IPS DF 6.9 (cell line): ENCODE measurements at places on chromosomes 6 and 20.
A peak's percentile ranks its signal among the peaks of the same experiment; 100 is the strongest.

GRCh38 chr6:151005164-151005563, 139.7 kb downstream of the MTHFD1L start:
- no peaks in the 10 kb centered on the region for H3K36me3 ChIP-seq
- DNase-seq: no peak
- H3K27me3 ChIP-seq: no peaks in the 10 kb centered on the region

DNA sequence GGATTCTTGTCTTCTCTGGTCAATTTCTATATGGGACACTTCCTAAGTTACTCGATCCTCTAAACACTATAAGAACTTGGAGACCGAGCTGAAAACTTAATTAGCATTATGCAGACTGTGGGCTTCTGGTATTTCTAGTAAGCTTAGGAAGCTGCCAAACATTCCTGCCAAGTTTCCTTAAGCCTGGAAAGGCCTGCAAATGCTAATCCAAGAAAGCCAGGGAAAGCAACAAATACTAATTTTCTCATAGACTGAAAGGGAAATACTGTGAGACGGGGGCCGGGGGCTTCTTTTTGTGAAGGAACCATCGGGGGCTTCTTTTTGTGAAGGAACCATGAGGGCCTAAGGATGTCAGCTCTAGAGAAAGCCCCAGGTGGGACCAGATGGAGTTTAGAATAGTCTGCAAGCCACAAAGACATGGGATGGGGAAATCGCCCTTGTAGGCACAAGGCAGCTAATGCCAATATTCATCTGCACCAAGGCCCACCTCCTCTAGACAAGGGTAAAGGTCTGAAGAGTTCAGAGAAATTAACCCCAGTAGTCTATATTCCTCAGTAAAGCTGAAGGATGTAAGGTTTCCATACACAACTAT, 332.4 kb upstream of the PRDM1 start:
- H3K4me3 ChIP-seq: no peak overlapping the region
- DNase-seq: no peak
- no peaks in the 10 kb centered on the region for H3K27me3 ChIP-seq
- no peaks in the 10 kb centered on the region for H3K36me3 ChIP-seq
- no peak overlapping the region for H3K27ac ChIP-seq

GRCh38 chr6:107101686-107102413, 13.5 kb downstream of the BEND3 start:
- no peak overlapping the region for H3K27ac ChIP-seq
- H3K4me1 ChIP-seq: peaks cover 9% of the 10 kb centered on the region
- H3K27me3 ChIP-seq: no peaks in the 10 kb centered on the region
- no peak overlapping the region for H3K4me3 ChIP-seq
- H3K36me3 ChIP-seq: peaks cover 4% of the 10 kb centered on the region; the same call in 1 of the 2 replicates

- no peaks in the 10 kb centered on the region for H3K27me3 ChIP-seq
- H3K4me1 ChIP-seq: peaks cover 1% of the 10 kb centered on the region; the same call in 1 of the 2 replicates
- H3K36me3 ChIP-seq: no peaks in the 10 kb centered on the region
- no peak overlapping the region for H3K4me3 ChIP-seq
- H3K27ac ChIP-seq: no peak overlapping the region
Measured at GRCh38 chr20:36642136-36642535, 3.9 kb downstream of the SLA2 start.

DNA sequence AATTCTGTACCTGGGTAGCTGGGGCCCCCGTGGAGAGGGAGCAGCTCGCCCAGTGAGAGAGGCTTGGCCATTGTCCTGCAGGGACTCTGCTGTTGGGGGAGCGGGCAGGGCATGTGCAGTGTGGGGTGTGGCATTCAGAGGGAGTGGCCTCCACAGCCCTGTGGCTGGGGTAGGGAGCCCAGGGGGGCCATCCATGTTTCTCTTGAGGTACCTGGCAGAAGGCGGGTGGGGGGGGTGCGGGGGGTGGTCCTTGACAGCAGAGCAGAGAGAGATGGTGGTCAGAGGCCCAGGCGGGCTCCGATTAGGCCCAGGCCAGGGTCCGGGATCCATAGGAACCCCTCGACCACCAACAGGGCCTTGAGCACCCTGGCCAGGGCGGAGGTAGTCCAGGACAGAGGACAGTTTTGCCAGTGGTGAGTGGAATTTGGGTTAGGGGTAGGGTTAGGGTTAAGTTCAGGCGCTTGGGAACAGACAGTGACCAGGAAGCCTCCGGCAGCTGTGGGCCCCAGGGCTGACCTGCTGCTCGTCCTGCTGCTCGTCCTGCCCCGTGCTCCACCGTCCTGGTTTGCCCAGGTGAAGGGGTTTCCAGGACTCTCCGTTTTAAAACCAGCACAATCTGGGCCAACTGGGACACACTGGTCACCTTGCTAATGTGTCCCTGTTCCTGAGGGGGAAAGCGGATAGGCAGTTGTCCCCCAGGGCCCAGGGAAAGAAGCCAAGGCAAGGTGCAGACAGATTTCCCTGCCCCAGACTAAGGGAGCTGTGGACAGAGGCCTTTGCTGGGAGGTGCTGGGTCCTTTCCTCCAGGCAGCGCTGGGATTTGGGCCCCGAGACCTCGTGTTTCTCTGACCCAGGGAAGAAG, 24.8 kb upstream of the MYT1 start:
- no peaks in the 10 kb centered on the region for H3K36me3 ChIP-seq
- H3K4me1 ChIP-seq: 0 out of 2 replicates have a peak, but pooled peaks cover 3% of the 10 kb centered on the region
- no peak overlapping the region for H3K4me3 ChIP-seq
- DNase-seq: no peak
- H3K27ac ChIP-seq: no peak overlapping the region

GRCh38 chr6:42929821-42930360, 611 bp downstream of the CNPY3 start:
- H3K36me3 ChIP-seq: peaks cover 3% of the 10 kb centered on the region; the same call in 1 of the 2 replicates
- DNase-seq: no peak

DNA sequence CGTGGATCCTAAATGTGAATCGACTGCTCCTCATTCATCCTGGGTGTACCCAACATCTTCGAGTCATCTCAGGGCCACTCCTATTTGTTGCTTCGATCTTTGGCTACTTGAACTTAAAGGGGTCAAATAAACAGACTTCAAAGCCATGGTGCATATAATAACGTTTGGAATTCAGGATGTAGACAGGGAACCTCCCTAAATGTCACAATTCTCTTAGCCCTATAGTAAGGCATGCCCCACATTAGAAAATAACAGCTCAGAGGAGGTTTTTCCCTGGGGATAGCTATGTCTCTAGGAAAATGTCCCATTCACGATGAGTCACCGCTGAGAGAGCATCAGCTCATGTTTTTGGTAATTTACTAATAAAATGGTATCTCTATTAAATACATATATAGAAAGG, 54.8 kb upstream of the BMP6 start:
- no peaks in the 10 kb centered on the region for H3K27me3 ChIP-seq
- H3K36me3 ChIP-seq: no peaks in the 10 kb centered on the region
- no peaks in the 10 kb centered on the region for H3K4me1 ChIP-seq
- no peak for DNase-seq

GRCh38 chr6:140181876-140182275, 807.4 kb upstream of the CITED2 start:
- H3K27me3 ChIP-seq: no peaks in the 10 kb centered on the region
- H3K36me3 ChIP-seq: no peaks in the 10 kb centered on the region
- no peak overlapping the region for H3K27ac ChIP-seq
- no peaks in the 10 kb centered on the region for H3K4me1 ChIP-seq
- DNase-seq: no peak

GRCh38 chr6:135094403-135094821, 39.8 kb upstream of the HBS1L start:
- H3K27me3 ChIP-seq: no peaks in the 10 kb centered on the region
- DNase-seq: no peak
- no peak overlapping the region for H3K27ac ChIP-seq
- H3K4me1 ChIP-seq: no peaks in the 10 kb centered on the region; the same call in 1 of the 2 replicates
- no peaks in the 10 kb centered on the region for H3K36me3 ChIP-seq

GRCh38 chr6:95648636-95649035, 71.3 kb downstream of the MANEA start:
- H3K27ac ChIP-seq: no peak overlapping the region
- no peaks in the 10 kb centered on the region for H3K27me3 ChIP-seq
- DNase-seq: no peak
- no peak overlapping the region for H3K4me3 ChIP-seq
- H3K4me1 ChIP-seq: no peaks in the 10 kb centered on the region

GRCh38 chr6:163338671-163339405, 75.7 kb upstream of the QKI start:
- no peaks in the 10 kb centered on the region for H3K27me3 ChIP-seq
- no peak overlapping the region for H3K4me3 ChIP-seq
- H3K36me3 ChIP-seq: no peaks in the 10 kb centered on the region
- no peak overlapping the region for H3K27ac ChIP-seq
- DNase-seq: no peak
- H3K4me1 ChIP-seq: peaks cover 8% of the 10 kb centered on the region; the same call in 1 of the 2 replicates

GRCh38 chr6:118736440-118736839, 85.0 kb upstream of the CEP85L start:
- no peak overlapping the region for H3K27ac ChIP-seq
- no peak for DNase-seq
- peaks cover 3% of the 10 kb centered on the region for H3K4me1 ChIP-seq
- H3K27me3 ChIP-seq: no peaks in the 10 kb centered on the region

DNA sequence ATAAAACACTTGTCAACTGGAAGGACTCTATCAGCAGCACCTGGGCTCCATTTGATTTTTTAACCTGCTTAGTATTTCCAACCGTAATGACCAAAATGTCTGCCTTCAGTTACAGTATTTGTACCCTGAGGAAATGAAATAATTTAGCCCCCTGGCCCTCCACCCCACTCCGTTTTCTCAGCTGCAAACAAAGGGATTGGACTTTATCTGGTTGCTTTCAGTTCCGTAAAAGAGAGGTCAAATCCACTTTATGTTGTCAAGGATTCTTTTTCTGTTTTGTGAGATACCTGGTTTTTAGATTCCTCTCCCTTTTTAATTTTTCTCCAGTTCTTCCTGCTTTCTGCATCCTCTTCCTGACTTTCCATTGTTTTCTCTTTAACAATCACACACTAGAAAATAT, 64.4 kb upstream of the BMP2 start:
- H3K27me3 ChIP-seq: no peaks in the 10 kb centered on the region
- no peak overlapping the region for H3K27ac ChIP-seq
- no peak overlapping the region for H3K4me3 ChIP-seq
- H3K4me1 ChIP-seq: 0 out of 2 replicates have a peak, but pooled peaks cover 1% of the 10 kb centered on the region
- H3K36me3 ChIP-seq: no peaks in the 10 kb centered on the region

- H3K4me1 ChIP-seq: peaks cover 5% of the 10 kb centered on the region
- DNase-seq: no peak
- H3K4me3 ChIP-seq: no peak overlapping the region
- H3K27ac ChIP-seq: no peak overlapping the region
Measured at GRCh38 chr6:36673882-36674281, 4.6 kb upstream of the CDKN1A start.

DNA sequence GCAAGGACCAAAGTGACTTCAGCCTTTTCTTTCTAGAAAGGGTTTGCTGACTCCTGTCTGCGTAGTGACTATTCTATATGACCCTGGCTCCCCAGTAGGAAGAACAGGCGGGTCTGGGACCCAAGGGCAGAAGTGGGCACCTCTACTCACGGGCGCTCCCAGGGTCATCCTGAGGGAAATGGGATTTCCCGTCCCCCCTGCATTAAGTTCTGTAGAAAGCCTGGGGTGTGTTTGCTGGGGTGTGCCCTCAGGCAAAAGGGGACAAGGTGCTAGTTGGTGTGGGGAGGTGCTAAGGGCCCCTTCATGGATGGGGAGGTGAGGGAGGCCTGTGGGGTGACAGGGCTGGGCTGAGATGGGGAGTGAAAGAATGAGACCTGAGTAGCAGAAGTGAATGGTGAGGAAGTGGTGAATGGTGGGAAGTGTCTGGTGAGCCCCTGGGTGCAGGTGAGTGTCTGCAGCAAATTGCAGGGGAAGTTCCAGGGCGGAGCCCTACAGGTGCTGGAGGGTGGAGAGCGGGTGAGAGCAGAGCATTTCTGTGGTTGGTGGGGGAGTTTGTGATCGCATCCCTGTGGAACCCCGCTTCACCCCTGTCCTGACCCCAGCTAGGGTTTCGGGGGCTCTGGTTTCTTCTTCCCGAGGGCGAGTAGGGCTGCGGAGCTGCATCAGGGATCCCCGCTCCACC, 21.1 kb downstream of the RAET1L start:
- H3K4me3 ChIP-seq: peak overlapping the region; percentile 80; the same call in 1 of the 2 replicates
- H3K36me3 ChIP-seq: no peaks in the 10 kb centered on the region
- DNase-seq: no peak
- H3K4me1 ChIP-seq: peaks cover 3% of the 10 kb centered on the region; the same call in 1 of the 2 replicates
- H3K27me3 ChIP-seq: peaks cover 22% of the 10 kb centered on the region

DNA sequence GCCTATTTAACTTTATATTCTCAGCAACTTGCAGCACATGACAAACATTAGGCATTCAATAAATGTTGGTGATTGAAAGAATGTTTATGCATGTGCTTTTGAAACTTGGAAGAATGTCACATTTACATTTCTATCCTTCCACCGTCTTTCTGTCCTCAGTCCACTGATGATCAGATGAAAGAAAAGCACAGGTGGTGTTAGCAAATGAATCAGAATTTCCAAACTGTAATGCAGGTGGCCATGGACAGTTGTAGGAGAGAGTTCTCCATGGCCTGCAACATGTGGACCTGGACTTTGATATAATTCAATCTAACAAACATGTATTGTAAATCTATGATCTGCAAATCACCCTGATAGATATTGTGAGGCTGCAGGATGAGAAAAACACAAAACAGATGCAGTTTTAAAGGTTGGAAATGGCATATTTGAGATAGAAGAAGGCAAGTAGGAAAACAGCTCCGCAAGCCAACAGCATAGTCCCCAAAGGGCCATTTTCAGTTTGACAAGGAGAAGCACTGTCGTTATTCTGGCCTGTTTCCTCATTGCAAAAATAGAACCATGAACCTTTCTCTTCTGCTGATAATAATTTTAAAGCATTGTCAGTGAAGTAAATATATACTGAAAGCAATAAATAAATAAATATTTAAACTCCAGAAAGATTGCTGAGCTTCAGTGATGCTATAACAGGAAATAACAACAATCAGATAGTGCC, 119.4 kb downstream of the AIG1 start:
- H3K27me3 ChIP-seq: no peaks in the 10 kb centered on the region
- no peak overlapping the region for H3K27ac ChIP-seq
- H3K4me1 ChIP-seq: no peaks in the 10 kb centered on the region
- no peak for DNase-seq
- H3K4me3 ChIP-seq: no peak overlapping the region

DNA sequence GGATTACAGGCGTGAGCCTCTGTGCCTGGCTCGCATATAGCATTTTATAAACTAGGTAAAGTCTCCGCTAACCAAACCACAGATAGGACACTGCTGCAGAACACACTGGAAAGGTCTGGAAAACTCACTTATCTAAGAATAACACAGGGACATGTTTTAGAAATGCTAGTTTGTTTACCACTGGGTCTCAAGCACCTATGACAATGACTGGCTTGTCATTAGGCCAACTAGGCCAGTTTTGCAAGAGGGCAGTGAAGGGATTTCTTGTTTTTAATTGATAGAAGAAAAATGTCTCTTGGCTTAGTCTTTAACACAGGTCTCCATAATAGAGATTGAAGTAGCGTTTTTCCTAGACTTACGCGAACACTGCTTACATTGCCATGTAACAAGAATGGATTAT, 201.4 kb downstream of the TMEM242 start:
- H3K4me1 ChIP-seq: no peaks in the 10 kb centered on the region
- H3K27ac ChIP-seq: no peak overlapping the region
- no peak overlapping the region for H3K4me3 ChIP-seq
- no peak for DNase-seq

- no peak overlapping the region for H3K27ac ChIP-seq
- no peak for DNase-seq
- H3K4me1 ChIP-seq: no peaks in the 10 kb centered on the region
- no peak overlapping the region for H3K4me3 ChIP-seq
Measured at GRCh38 chr6:31525932-31526591, 2.7 kb upstream of the MCCD1 start.

- no peaks in the 10 kb centered on the region for H3K27me3 ChIP-seq
- H3K4me3 ChIP-seq: no peak overlapping the region
- no peaks in the 10 kb centered on the region for H3K36me3 ChIP-seq
- peaks cover 1% of the 10 kb centered on the region; the same call in 1 of the 2 replicates for H3K4me1 ChIP-seq
- DNase-seq: no peak
Measured at GRCh38 chr6:121652223-121652622, 216.8 kb downstream of the GJA1 start.

- H3K4me3 ChIP-seq: no peak overlapping the region
- DNase-seq: no peak
- no peaks in the 10 kb centered on the region for H3K27me3 ChIP-seq
- peaks cover 12% of the 10 kb centered on the region; the same call in 1 of the 2 replicates for H3K4me1 ChIP-seq
Measured at GRCh38 chr6:6724539-6725467, 136.3 kb downstream of the LY86 start.
